ENCODE measurements at places on chromosomes 11 and 22. TPM values are rescaled to one million over a fixed set of nuclear protein-coding genes. Genes with fewer than 3 reads are reported as not detected.

Gene TSSK2
- not detected for total RNA-seq

Gene CCDC73
- not detected for total RNA-seq

Gene VWCE
- total RNA-seq, result 1.6 TPM

Gene GCAT
- total RNA-seq, result 48.7 TPM

Gene PGA3
- total RNA-seq, result not detected

Gene SPCS2
- total RNA-seq, result 30.0 TPM

Gene MS4A2
- total RNA-seq, result not detected

Gene HORMAD2
- not detected for total RNA-seq

Gene CD59
- total RNA-seq, result 370 TPM

Gene CELF1
- 67.1 TPM for total RNA-seq

Gene SYT13
- not detected for total RNA-seq

Gene MIOX
- total RNA-seq, result not detected

Gene COPB1
- total RNA-seq, result 481 TPM

Gene SLC22A12
- not detected for total RNA-seq

Gene SLC43A1
- 12.5 TPM for total RNA-seq

Gene HEPN1
- 0.09 TPM for total RNA-seq

Gene PHOX2A
- total RNA-seq, result not detected

Gene SHISA8
- not detected for total RNA-seq

Gene RHOD
- total RNA-seq, result 10.1 TPM

Gene TYR
- not detected for total RNA-seq

Gene CABP4
- not detected for total RNA-seq

Gene HBB
- not detected for total RNA-seq

Gene C11orf65
- total RNA-seq, result 1.1 TPM

Gene OR52I1
- total RNA-seq, result not detected

Gene NRIP3
- 37.7 TPM for total RNA-seq

Gene HMBS
- 16.9 TPM for total RNA-seq

Gene MS4A7
- total RNA-seq, result not detected

Gene TMEM191C
- 0.30 TPM for total RNA-seq

Gene MRGPRD
- not detected for total RNA-seq

Gene APOL4
- not detected for total RNA-seq

Gene TUB
- 3.1 TPM for total RNA-seq

Gene ATG16L2
- total RNA-seq, result 9.2 TPM

Gene RIMBP3B
- total RNA-seq, result not detected

Gene BEST1
- 2.8 TPM for total RNA-seq
